Left renal cortex interstitium (tissue), 4 donors: ENCODE measurements at places on chromosomes 4 and X. TPM values are rescaled to one million over a fixed set of nuclear protein-coding genes. Genes with fewer than 3 reads are reported as not detected.
A peak's percentile ranks its signal among the peaks of the same experiment; 100 is the strongest.

Gene STK32B
- 9.0 TPM for polyA plus RNA-seq

DNA sequence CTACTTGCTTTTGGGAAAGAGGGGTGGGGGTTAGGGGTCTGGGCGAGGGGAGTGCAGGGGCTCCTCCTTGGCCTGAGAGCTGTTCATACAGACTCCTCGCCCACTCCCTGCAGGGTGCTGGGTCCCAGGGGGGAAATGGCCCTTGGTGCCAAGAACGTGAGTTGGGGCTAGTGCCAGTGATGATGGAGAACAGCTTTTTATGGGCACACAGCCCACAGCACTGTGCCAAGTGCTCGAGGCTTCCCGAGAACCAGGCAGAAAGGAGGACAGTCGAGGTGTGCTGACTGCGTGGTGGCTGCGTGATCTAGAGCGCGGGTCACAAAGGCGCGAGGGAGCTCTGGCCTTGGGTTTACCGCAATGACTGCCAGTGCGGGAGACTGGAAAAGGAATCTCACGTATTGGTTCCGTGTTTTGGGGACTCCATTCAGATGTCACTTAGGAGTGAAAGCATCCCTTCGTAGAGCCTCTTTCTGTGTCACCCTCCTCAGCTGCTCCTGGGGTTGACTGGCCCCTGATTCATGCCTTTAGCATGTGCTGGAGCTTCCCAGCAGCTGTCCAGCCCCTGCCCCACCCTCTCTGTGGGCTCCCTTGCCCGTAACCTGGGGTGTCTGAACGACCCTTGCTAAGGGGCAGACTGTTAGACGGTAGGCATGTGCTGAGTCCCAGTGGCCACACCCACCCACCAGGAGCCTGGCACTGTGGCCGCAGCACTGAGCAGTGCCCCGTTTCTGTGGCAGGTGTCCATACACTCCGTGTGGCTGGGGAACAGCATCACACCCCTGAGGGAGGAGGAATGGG is 20.9 kb upstream of the MSANTD1 start:
- DNase-seq, result no peak

Gene IL1RAPL1
- 2.7 TPM for polyA plus RNA-seq

Gene REPS2
- polyA plus RNA-seq, result 18.9 TPM

- DNase-seq, result no peak
Observed at GRCh38 chr4:152382057-152382785, 153.7 kb downstream of the FBXW7 start.

GRCh38 chr4:4423706-4424498 is 37.0 kb downstream of the NSG1 start:
- DNase-seq, result no peak

- no peak for DNase-seq
Observed at GRCh38 chrX:7170898-7171297, 22.9 kb upstream of the PUDP start.

DNA sequence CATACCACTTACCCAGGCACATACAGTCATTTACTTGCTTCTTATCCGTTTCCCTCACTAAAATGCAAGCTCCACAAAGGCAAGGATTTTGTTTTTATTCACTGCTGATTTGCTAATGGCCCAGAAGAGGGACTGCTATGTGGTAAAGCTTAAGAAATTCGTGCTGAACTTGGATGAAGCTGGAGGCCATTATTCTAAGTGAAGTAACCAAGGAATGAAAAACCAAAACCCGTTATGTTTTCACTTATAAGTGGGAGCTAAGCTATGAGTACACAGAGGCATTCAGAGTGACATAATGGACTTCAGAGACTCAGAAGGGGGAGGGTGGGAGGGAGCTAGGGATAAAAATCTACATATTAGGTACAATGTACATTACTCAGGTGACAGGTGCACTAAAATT is 47.2 kb downstream of the RAB33B start:
- no peak for DNase-seq

DNA sequence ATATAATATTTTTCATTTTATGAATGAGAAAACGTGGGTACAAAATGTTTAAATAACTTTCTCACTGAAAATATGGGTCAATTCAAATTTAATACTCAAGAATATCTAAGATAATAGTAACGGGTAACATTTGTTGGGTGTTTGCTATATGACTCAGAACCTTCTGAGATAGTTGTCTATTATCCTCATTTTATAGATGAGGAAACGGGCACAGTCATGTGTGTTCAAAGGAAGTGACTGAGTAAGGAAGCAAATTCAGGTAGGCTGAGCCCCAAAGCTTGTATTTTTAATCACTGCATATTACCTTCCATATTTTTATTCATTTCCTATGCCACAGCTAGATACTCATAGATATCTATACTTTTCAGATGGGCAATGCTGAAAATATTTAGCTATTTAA is 12.2 kb upstream of the CAMK2D start:
- no peak for DNase-seq

DNA sequence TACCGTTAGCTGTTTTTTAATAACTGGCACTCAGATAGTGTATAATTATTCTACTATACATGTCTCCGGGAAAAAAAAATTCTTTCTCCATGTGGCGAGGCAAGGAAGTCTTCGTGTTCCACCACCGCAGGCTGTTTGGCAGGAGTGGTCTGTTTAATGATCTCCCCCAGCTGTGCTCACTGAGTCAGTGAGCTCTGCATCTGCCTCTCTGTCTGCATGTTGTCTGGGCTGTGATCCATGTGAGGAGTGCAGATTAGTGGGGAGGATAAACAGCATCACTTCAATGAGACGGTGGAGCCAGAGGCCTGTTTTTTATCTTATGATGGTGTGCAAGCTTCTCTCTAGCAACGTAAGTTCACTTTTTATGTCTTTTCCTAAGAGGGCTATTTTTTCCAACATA is 69.8 kb downstream of the RPS3A start:
- peak; percentile 39 for DNase-seq

DNA sequence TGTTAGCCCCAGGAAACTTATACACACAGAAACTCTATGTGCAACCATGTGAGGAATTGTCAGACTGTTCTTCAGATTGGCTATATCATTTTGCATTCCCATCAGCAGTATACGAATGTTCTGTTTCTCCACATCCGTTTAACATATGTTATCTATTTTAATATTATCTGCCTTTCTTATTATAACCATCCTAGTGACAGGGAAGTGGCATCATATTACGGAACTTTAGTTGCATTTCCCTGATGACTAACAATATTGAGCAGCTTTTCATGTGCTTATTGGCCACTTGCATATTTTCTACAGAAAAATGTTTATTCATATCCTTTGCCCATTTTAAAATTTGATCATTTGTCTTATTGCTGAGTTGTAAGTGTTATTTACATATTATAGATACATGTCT is 36.5 kb upstream of the IL15 start:
- no peak for DNase-seq

GRCh38 chrX:134813697-134814096 is 155.4 kb upstream of the PLAC1 start:
- DNase-seq, result no peak

- no peak for DNase-seq
Observed at GRCh38 chr4:182082910-182083309, 160.3 kb upstream of the TENM3 start.

Gene N4BP2
- 20.1 TPM for polyA plus RNA-seq

GRCh38 chr4:54359919-54360650 is 131.0 kb downstream of the PDGFRA start:
- DNase-seq, result no peak

DNA sequence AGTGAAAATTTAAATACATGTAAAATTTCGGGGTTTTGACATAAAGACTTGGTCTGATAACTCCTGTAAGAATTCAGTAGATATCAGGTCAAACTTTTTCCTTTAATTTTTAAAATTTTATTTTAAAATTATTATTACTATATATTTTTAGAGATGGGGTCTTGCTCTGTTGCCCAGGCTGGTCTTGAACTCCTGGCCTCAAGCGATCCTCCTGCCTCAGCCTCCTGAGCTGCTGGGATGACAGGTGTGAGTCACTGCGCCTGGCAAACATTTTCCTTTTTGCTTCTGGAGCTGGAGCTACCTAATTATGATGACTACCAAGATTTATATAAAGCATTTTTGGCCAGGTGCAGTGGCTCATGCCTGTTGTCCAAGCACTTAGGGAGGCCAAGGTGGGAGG is 37.3 kb downstream of the KLHL15 start:
- no peak for DNase-seq

DNA sequence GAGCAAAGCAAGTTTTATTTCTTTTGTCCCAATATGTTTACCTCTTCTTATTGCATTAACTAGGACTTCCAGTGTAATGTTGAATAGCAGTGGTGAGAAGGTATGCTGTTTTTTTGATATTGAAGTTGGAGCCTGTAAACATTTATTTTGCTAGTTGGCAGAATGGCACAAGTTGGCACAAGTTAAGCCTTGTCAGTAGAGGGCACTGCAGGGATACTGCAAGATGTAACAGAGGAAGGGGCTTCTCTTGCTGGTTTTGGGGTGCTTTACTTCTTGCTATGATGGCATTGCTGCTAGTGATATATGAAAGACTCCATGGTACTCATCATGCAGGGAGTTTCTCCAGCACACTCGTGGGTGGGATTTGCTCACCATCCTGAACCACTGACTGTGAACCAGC is 327.3 kb upstream of the ARX start:
- DNase-seq, result no peak

- no peak for DNase-seq
Observed at GRCh38 chr4:70749313-70749712, 27.5 kb downstream of the RUFY3 start.

Gene NHS
- 29.4 TPM for polyA plus RNA-seq

Gene LRP2BP
- 4.5 TPM for polyA plus RNA-seq

Gene GCNA
- polyA plus RNA-seq, result 3.7 TPM

DNA sequence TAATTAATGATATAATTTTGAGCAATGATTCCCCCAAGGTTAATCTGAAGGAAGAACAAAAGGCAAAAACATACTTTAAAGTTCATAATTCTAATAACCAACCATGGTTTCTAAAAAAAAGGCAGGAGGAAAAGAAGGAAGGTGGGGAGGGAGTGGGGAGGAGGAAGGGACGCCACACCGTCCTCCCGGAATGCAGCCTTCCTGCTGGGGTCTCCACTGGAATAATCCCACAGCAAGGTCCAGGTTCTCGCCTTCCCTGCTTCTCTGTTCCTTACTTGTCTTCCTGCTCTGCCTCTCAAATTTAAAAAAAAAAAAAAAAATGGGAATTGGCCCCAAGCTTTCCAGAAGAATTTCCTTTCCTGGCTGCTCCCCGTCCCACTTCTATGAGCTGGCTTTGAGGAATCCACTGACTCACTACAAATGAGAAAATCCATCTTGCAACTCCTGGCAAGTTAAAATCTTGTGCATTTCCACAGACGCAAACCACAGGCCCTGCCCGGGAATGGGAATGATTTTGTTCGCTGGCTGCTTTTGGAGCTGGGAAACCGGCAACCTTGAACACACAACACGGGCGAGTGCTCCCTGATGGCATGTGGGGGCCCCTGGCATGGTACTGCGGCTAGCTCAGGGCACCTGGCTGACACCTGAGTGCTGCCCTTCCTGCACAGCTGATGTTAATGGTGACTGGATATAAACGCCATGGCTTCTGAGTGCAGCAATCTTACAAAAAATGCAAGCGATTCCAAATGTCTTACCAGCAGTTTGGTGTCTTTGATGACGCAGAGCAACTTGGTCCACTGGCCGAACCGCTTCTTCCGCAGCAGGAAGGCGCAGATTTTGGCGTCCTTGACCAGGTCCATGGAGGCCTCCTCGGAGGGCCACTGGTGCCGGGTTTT is 97.0 kb downstream of the AFAP1 start:
- no peak for DNase-seq

DNA sequence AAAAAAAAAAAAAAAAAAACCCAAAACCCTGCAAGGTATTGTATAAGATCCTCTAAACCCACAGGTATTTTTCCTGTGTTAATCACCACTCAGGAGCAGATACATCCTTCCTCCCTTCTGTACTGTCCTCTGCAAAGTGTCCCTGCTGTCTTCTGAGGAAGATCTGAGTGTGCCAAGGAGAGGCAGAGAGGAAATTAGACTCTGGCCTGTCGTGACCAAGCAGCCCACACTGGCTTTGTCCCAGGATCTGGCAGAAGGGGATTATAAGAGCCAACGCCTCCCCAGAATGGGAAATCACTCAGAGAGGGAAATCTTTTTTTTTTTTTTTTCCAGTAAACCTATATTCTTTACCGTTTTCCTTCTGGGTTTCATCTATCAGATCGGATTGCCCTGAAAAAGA is 39.6 kb downstream of the PTCHD1 start:
- DNase-seq, result no peak

GRCh38 chr4:78162342-78162741 is 105.2 kb downstream of the FRAS1 start:
- no peak for DNase-seq

Gene TXK
- 1.3 TPM for polyA plus RNA-seq

DNA sequence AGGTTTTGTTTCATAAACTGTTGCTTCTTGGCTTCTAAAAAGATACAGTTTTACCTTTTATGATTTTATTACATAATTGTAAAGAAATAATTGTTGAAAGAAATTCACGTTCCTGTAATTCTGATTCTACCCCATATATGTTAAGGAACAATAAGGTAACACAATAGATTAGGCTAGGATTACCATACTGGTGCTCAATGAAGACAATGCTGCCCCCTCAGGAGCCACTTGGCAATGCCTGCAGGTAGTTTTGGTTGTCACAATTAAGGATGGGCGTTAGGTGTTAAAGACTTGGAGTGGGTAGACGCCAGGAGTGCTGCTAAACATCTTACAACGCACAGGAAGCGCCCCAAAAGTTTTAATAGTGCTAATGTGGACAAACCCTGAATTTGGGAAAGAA is 133.2 kb downstream of the NLGN4X start:
- DNase-seq, result no peak

DNA sequence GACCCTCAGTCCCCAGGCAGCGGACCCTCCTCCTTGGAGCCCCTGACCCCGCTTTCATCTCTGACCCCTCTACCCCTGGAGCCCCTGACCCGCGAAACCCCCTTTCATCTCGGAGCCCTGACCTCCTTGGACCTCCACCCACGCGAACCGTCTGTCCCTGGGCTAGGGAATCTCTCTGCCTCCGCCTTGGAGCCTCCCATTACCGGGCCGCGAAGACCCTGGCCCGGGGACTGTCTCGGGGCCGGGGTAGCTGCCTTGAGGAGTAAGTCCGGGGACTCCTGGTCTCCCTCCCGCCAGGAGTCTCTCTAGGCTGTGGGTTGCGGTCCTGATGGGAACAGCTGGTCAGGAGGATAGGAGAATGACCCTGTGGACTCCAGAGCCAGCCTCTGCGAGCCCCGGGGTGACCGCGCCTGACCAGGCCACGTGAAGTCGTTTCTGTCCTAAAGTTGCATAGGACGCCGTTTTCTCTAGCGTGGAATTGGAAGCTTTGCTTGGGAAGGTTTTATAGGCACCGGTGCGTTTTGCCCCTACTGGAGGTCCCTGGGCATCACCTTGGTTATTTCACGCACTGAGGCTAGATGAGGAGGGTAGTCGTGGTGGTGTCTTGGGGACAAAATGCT is 824 bp downstream of the TBC1D14 start:
- DNase-seq, result no peak

Gene UBE2D3
- polyA plus RNA-seq, result 289 TPM

Gene GRIA3
- polyA plus RNA-seq, result 2.2 TPM

DNA sequence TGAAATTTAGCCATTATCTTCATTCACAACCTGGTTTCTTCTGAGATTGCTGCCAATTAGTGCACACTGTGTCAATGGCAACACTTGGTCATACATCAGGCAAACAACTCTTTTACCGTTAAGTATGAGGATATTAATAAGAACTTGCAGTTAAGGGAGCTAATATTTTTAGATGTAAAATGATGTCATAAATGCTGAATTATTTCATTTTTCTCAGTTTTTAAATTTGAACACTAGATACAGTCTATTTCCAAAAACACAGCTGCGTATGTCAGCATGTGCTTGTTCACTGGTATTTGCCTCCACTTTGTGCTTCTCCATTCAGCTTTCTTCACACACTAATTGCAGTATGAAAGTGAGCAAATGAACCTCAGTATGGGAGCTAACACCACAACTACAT is 1.6 kb downstream of the KLHL13 start:
- no peak for DNase-seq
